Mesenteric fat pad (tissue), 1 donor: ENCODE measurements at places on chromosomes 4 and X. TPM values are rescaled to one million over a fixed set of nuclear protein-coding genes. Genes with fewer than 3 reads are reported as not detected.

The LRIT3 gene
- total RNA-seq = 0.16 TPM

The NEUROG2 gene
- total RNA-seq = not detected

The MAGEA2 gene
- not detected for total RNA-seq

The WNK3 gene
- total RNA-seq = 1.2 TPM

The ITGB1BP2 gene
- total RNA-seq = 0.84 TPM

The TMEM271 gene
- total RNA-seq = not detected

The NDST3 gene
- total RNA-seq = not detected

The NPY5R gene
- 3.5 TPM for total RNA-seq

The MAGEC1 gene
- not detected for total RNA-seq
